ENCODE measurements at places on chromosomes 6 and 20.

DNA sequence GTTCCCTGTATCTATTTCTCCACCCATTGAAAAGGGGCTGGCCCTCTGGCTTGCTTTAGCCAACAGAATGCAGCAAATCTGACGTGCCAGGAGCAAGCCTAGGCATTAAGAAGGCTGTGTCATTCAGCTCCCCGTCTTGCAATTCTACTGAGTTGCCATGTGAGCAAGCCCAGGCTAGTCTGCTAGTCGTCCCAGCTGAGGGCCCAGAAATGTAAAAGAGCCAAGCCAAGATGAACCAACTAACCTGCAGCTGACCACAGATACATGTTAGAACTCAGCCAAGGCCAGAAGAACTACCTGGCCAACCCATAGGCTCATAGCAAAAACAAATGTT is 30.1 kb downstream of the PREP start:
- no peak for DNase-seq

DNA sequence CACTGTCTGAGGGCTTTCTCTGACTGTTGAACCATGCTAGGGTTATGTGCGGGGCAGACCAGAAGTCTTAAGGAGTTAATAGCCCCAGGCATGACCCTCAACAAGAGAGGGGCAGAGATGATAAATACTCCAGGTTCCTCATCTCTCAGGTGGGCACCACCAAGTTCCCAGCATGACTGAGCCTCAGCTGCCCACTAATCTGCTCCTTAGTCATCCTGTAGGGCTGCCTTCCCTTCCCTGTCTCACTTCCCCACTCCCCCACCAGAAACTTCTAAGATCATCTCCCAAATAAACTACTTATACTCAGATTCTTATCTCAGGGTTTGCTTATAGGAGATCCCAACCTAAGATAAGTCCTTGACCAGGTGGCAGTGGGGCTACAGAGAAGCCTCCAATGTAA is 137.2 kb upstream of the PRND start:
- DNase-seq = no peak

GRCh38 chr20:40676491-40677269 is 12.4 kb downstream of the MAFB start:
- DNase-seq = no peak

- DNase-seq = no peak
Observed at GRCh38 chr6:151506761-151507160, 12.9 kb downstream of the CCDC170 start.

DNA sequence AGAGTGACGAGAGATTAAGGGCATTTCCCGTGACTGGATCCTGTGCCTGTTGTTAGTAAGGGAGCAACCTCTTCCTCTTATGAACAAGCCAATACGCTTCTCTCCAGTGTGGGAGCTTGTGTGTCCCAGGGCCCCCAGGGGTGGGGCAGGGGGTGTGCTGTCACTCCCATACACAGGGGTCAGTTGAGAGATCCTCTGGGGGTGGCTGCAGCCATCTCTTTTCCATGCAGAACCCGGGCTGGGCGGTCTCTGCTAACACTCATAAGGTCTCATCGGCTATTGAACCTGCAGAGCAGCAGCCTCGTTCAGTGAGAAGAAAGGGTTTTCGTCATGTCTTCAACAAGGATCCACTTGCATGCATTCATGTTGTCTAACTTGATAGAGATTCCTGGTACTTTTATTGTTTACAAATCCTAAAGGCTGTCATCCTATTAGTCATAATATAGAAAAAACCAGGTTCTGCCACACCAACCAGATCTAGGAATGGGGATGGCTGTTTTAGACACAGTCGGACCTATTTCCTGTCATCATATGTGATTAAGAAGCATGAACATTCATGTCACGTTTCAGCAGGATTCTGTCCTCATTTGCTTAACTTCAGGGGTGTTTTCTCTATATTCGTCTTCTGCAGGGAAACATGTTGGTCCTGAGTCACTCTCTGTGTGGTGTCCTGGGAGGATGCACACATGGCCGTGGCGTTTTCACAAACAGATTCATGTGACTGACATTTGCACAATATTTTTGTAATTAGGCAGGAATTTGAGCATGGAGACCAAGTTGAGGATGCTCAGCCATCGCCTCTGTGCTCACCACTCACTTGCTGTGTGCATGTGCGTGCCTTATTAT is 13.3 kb upstream of the THBS2 start:
- DNase-seq = no peak

DNA sequence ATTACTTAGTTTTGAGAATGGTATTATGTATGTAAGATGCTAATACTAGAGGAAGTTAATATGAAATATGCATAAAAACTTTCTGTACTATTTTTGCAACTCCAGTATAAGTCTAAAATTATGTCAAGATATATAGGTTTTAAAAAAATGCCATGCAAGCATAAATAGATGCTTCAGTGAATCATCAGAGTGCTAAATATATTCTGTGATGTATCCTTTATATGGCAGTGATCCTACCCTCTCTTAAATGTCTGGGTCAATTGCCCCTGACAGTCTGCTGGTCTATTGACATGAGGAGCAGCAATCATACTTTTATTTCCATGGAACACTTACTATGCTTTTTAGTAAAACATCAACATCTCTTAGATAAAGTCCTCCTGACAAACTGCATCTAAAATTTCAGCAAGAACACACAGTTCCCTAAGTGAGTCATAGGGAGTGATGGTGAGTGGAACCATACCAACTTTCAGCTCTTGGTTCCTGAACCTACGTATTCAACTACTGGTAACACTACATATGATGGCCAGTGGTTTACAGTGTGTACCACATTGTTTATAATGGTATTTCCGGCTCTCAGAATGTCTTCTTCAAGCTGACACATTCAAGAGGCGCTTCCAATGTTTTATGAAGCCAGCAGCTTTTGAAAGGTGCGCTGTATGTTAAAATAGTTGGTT is 928.7 kb upstream of the GJE1 start:
- DNase-seq = no peak

DNA sequence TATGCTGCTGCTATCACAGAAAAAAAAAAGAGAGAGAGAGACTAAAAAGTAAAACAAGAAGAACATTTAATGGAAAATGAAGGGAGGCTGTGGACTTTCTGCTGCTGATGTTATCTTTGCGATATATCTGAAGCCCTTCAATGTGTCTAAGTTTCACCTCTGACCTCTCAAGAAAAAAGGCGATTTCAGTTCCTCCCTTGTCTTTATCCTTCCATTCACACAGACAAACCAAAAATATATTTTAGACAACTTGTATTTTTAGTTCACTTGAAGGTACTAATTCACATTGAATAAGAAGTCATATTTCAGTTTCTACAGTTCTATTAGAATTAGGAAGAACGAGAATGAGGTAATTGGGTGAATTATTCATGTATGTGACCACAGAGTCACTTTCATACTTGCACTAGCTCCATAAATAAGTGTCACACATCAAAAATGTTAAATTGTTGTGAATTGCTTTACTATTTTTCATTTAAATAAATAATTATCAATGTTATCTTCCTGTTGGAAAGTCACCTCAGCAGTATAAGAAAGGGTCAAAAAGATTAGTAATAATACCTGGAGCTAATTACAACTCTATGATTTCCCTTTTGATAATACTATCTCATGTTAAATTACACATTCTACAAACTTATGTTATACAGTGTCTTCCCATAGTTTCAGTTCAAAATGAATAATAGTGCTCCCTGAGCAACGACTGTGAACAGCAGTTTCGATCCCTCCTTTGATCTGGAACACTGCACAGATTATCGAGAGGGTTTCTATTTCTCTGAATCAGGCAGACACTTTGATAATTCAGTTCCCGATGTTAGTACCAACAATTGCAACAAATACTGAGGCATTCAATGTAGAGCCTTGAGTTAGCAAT is 85.2 kb upstream of the PLCB4 start:
- no peak for DNase-seq

GRCh38 chr6:29631209-29631810 is 1.7 kb downstream of the GABBR1 start:
- DNase-seq = no peak

DNA sequence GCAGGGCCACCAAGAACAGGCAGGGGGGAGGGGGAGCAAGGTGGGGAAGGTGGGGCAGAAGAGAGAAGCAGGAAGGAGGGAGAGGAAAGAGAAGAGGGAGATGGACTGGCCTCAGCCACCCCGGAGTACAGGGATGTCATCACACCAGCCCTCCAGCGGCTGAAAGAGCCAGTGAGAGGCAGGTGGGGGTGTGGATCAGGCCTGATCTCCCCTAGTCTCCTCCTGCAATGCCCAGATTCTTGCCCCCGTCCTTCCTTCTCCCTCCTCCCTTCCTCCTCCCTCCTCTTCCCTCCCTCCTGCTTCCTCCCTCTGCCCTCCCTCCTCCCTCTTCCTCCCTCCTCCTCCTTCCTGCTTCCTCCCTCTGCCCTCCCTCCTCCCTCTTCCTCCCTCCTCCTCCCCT is 61.5 kb downstream of the YTHDF1 start:
- DNase-seq = no peak

- DNase-seq = no peak
Observed at GRCh38 chr6:136337121-136337520, 47.5 kb upstream of the BCLAF1 start.

DNA sequence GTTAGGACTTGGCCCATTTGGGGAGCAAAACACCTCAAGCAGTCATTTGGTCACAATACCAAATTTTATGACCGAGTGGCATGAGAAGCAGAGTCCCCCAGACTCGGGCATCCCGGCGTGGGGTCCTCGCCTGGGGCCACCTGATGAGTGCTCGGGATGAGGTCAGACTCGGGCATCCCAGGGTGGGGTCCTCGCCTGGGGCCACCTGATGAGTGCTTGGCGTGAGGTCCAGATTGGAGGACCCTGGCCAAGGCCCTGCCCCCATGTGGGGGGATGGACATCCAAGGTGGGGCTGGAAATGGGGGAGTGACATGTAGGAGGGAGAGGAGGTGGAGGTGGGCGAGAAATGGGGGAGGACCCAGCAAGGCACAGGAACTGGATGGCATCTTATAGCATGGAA is 56.1 kb upstream of the CST7 start:
- no peak for DNase-seq
